ENCODE measurements at places on chromosomes 1 and 21. TPM values are rescaled to one million over a fixed set of nuclear protein-coding genes. Genes with fewer than 3 reads are reported as not detected.

DNA sequence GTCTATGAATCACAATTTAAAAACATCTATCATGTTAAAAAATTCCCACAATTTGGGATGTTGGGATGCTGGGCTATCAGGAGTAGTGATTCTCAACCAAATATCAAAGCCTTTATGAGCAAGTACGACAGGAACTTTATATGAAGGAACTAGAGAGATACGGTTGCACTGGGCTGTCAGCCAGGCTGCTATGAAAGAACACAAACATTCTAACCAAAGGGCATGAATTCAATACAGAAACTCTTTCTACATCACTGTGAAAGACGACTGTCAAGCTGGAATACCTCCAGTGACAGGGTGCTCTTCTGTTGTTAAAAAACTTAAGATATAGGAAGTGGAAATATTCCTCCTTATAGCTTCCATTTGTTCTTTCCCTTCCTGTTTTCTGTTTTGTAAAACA lies 9.8 kb downstream of the CACNA1E start:
- H3K4me3 ChIP-seq, result no peak overlapping the region
- H3K27me3 ChIP-seq, result peaks cover 53% of the 10 kb centered on the region
- H3K36me3 ChIP-seq, result no peaks in the 10 kb centered on the region
- no peaks in the 10 kb centered on the region for H3K4me1 ChIP-seq
- no peak overlapping the region for H3K27ac ChIP-seq
- no peak for DNase-seq

DNA sequence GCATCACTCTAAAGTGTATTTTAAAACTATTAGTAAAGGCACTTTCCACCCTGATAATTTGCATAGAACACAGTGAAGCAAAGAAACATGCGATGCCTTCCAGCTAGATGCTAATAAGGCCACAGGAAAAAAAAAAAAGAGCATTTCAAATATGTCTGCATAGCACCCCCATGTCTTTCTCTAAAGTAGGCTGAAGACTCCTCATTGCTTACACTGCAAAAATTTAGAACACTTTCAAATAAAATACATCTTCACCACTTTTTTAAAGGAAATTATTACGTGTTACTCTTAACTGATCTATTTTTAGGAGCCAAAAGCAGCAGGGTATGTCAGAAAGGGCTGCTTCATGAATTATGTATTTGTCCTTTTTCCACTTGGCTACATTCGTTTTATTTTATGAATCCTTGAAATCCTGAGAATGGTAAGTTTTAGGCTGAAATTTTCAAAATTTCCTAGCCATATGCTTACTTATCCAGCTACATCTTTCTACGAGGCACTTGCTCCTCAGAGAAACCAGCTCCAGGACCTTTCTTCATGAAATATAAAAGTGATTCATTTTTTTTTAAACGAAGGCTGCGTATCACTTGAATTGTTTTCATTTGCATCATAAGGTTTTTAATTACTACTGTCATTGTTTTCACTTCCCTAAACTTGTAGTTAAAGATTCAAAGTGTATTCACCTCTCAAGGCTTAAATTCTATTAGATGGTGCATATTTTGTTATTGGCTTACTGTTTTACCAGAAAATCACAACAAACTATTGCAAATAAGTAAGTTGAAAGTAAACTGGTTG lies 513.0 kb downstream of the PTPRC start:
- no peaks in the 10 kb centered on the region for H3K27me3 ChIP-seq
- H3K4me3 ChIP-seq, result no peak overlapping the region
- DNase-seq, result no peak
- no peaks in the 10 kb centered on the region for H3K4me1 ChIP-seq
- no peak overlapping the region for H3K27ac ChIP-seq

- H3K4me3 ChIP-seq, result no peak overlapping the region
- no peak overlapping the region for H3K27ac ChIP-seq
These were observed 19.1 kb downstream of the COL24A1 start for GRCh38 chr1:86137436-86137835.

DNA sequence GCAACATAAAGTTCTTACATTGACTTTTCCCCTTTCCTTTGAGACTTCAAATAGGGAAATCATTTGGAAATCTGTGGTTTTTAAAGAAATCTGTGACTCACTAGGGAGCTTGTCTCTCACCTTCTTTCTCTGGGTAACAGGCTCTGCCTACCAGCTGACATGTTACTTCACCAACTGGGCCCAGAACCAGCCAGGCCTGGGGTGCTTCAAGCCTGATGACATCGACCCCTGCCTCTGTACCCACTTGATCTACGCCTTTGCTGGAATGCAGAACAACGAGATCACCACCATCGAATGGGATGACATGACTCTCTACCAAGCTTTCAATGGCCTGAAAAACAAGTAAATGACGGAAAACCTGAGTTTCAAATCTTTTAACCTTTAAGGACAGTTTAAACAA lies 9.2 kb upstream of the CHIA start:
- H3K4me3 ChIP-seq, result no peak overlapping the region
- no peaks in the 10 kb centered on the region for H3K27me3 ChIP-seq
- no peak overlapping the region for H3K27ac ChIP-seq
- H3K4me1 ChIP-seq, result no peaks in the 10 kb centered on the region

- no peak overlapping the region for H3K4me3 ChIP-seq
- H3K27me3 ChIP-seq, result no peaks in the 10 kb centered on the region
- no peak overlapping the region for H3K27ac ChIP-seq
- peaks cover 4% of the 10 kb centered on the region for H3K4me1 ChIP-seq
These were observed 4.1 kb downstream of the KMO start for GRCh38 chr1:241536304-241536703.

DNA sequence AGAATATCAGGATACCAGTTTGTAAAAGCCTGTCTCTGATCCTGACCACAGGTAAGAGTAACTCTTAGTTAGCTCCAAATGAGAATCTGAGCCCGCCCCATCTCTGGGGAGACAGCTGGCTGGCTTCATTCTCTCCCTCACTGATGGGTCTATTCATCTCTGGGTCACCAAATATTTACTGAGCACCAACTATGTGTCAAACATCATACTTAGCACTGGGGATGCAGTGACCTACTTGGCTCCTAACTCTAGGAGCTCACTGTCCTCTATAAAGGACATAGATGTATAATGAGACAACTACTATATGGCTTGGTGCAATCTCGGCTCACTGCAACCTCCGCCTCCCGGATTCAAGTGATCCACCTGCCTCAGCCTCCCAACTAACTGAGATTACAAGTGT lies 29.8 kb upstream of the BCL10 start:
- H3K4me1 ChIP-seq, result no peaks in the 10 kb centered on the region
- no peak overlapping the region for H3K27ac ChIP-seq
- no peaks in the 10 kb centered on the region for H3K27me3 ChIP-seq
- H3K36me3 ChIP-seq, result no peaks in the 10 kb centered on the region

GRCh38 chr1:36300526-36300925 lies 5.6 kb upstream of the SH3D21 start:
- H3K27me3 ChIP-seq, result no peaks in the 10 kb centered on the region
- no peak overlapping the region for H3K27ac ChIP-seq

DNA sequence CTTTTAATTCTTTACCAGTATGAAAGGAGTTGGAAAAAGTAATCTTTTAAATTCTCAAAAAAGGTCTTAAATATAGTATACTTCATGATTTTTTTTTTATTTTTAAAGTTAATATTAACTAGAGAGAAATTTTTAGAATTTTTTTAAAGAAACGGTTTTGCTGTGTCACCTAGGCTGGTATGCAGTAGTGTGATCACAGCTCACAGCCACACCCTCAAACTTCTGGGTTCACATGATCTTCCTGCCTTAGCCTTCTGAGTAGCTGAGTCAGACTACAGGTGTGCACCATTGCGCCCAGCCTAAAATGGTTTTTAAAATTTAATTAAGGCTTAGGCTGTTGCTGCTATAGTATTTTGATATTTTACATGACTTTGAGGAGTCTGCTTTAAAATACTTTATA lies 52.4 kb downstream of the TLCD4 start:
- no peaks in the 10 kb centered on the region for H3K36me3 ChIP-seq
- no peak overlapping the region for H3K4me3 ChIP-seq
- H3K27ac ChIP-seq, result no peak overlapping the region
- H3K27me3 ChIP-seq, result no peaks in the 10 kb centered on the region
- H3K4me1 ChIP-seq, result no peaks in the 10 kb centered on the region
- no peak for DNase-seq

- peak overlapping the region; percentile 15 for H3K27ac ChIP-seq
- peaks cover 44% of the 10 kb centered on the region for H3K4me1 ChIP-seq
- no peak overlapping the region for H3K4me3 ChIP-seq
- DNase-seq, result peak; percentile 83
- no peaks in the 10 kb centered on the region for H3K27me3 ChIP-seq
These were observed 9.5 kb upstream of the BTG2 start for GRCh38 chr1:203295796-203296195.

GRCh38 chr1:42040159-42040558 lies 113.1 kb upstream of the GUCA2B start:
- no peaks in the 10 kb centered on the region for H3K27me3 ChIP-seq
- peaks cover 8% of the 10 kb centered on the region for H3K4me1 ChIP-seq
- no peak overlapping the region for H3K4me3 ChIP-seq
- no peaks in the 10 kb centered on the region for H3K36me3 ChIP-seq

- H3K4me1 ChIP-seq, result peaks cover 12% of the 10 kb centered on the region
- H3K27me3 ChIP-seq, result no peaks in the 10 kb centered on the region
- H3K4me3 ChIP-seq, result no peak overlapping the region
- H3K36me3 ChIP-seq, result peaks cover 11% of the 10 kb centered on the region
- H3K27ac ChIP-seq, result no peak overlapping the region
These were observed 8.1 kb upstream of the ZNF687 start for GRCh38 chr1:151273924-151274466.

DNA sequence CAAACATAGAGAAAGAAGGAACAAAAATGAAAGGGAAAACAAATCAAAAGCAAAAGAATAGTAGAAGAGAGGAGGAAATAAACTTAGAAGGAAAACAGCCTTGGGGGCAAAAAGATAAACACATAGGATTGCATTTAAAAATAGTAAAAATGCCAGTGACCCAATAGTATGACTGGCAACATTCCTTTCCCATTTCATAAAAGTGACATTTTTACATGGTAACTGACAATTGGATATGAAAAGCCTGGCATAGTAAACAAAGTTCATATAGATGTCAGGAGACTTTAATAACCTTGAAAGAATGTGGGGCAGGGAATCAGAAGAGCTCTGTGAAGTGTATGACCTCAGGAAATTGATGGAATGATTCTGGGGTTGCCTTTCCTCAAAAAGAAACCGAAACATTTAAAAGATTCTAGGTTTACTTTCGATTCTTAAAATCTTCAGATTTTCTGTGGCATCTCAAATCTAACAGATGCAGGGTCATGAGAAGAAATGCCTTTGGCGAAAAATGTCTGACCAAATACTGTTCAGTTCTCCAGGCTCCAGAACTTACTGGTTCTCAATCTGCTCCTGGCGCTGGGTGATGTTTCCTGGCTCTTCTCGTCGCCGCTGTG lies 33.7 kb downstream of the SPTA1 start:
- no peak for DNase-seq
- H3K4me3 ChIP-seq, result no peak overlapping the region
- H3K4me1 ChIP-seq, result peaks cover 9% of the 10 kb centered on the region
- H3K27me3 ChIP-seq, result no peaks in the 10 kb centered on the region
- H3K27ac ChIP-seq, result no peak overlapping the region

- no peaks in the 10 kb centered on the region for H3K4me1 ChIP-seq
- H3K4me3 ChIP-seq, result no peak overlapping the region
- H3K36me3 ChIP-seq, result no peaks in the 10 kb centered on the region
These were observed 182.6 kb upstream of the ARHGEF16 start for GRCh38 chr1:3271866-3272265.

GRCh38 chr1:101022294-101022693 lies 3.3 kb downstream of the DPH5 start:
- peaks cover 43% of the 10 kb centered on the region for H3K36me3 ChIP-seq
- no peak for DNase-seq
- H3K4me3 ChIP-seq, result no peak overlapping the region
- H3K27ac ChIP-seq, result no peak overlapping the region

DNA sequence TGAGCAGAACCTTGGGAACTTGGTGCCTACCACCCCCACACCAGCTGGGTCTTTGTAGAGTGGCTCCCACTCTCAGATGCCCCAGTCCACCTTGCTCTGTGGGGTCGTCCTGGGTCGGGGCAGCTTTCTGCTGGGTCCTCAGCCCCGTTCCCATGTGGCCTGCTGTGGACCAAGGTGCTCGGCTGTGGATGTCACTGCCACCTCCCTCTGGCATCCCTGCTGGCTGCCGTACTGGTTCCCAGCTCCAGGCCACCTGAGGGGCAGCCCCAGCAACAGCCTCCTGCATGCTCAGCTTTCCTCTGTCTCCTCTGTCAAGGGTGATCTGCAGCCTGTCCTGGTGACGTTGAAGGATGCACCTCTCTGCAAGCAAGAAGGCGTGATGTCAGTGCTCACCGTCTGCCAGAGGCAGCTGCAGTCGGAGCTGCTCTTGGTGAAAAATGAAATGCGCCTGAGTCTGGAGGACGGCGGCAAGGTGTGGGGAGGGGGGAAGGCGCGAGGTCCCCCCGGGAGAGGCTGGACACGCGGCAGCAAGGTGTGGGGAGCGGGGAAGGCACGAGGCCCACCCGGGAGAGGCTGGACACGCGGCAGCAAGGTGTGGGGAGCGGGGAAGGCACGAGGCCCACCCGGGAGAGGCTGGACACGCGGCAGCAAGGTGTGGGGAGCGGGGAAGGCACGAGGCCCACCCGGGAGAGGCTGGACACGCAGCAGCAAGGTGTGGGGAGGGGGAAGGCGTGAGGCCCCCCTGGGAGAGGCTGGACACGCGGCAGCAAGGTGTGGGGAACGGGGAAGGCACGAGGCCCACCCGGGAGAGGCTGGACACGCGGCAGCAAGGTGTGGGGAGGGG lies 45.9 kb upstream of the DIP2A start:
- no peak overlapping the region for H3K27ac ChIP-seq
- peaks cover 72% of the 10 kb centered on the region for H3K36me3 ChIP-seq
- H3K4me1 ChIP-seq, result no peaks in the 10 kb centered on the region
- no peak for DNase-seq

DNA sequence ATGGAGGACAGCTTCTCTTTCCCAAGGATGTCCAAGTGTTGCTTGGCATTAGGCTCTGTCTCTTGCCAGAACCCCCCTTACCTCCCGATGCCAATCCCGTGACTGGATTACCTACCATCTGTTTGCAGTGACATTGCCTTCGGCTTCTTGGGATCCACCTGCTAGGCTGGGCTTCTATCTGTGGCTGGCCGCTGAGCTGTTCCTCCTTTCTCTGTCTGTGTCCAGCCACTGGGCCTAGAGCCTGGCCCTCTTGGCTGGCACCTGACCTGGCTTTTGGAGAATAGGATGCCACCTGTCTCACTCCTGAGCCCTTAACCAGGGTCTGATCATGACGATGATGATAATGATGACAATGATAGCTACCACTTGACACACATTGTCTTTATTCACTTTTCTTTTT lies 41.6 kb upstream of the STUM start:
- H3K36me3 ChIP-seq, result no peaks in the 10 kb centered on the region
- H3K4me1 ChIP-seq, result no peaks in the 10 kb centered on the region
- H3K4me3 ChIP-seq, result no peak overlapping the region

GRCh38 chr1:159214149-159214760 lies 9.6 kb downstream of the ACKR1 start:
- H3K4me3 ChIP-seq, result no peak overlapping the region
- H3K27ac ChIP-seq, result no peak overlapping the region
- peaks cover 13% of the 10 kb centered on the region for H3K4me1 ChIP-seq
- no peaks in the 10 kb centered on the region for H3K36me3 ChIP-seq
- DNase-seq, result peak; percentile 68
- H3K27me3 ChIP-seq, result no peaks in the 10 kb centered on the region

Gene IGSF5
- polyA plus RNA-seq, result 0.03 TPM

Gene NBPF3
- polyA plus RNA-seq, result 2.0 TPM

Gene ADAMTSL4
- polyA plus RNA-seq, result 5.0 TPM

Gene PIP5K1A
- 16.5 TPM for polyA plus RNA-seq

Gene UBL4B
- polyA plus RNA-seq, result not detected

Gene S100A10
- polyA plus RNA-seq, result 167 TPM

Gene PLEKHA6
- 0.65 TPM for polyA plus RNA-seq
